ENCODE measurements at places on chromosomes 3 and 15.

DNA sequence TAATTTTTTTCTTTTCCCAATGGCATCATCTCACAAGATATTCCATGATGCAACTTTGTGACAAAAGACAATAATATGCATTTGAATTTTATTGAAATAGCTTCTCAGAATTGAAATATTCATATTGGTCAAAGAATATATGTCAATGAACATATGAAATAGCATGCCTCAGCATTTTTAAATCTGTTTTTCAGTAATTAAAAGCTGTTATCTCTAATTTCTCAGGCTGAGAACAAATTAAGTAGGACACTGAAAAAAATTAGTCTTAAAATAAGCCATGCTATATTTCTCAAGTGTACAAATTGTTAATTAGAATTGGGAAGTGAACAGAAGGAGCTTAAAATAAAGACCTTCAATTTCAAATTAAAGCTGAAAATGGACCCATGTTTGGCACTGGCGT lies 570.1 kb downstream of the MFSD1 start:
- no peak for DNase-seq

GRCh38 chr3:48538451-48538850 lies 18.2 kb downstream of the PFKFB4 start:
- no peak for DNase-seq

DNA sequence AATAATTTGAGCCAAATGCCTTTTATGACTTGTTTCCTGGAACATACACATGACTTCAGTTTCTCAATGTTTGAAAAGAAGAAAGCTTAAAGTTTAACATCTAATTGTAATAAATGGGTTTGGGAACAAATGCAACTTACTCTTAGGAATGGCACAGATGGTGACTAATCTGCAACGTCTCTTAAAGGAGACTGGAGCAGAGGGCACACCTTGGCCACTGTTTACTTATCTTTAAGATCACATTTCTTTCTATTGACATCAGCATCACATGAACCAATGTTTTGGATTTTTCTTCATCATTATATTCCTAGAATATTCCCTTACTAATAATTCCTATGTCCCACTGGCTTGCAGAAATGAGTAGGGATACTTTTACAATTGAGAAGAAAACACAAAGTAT lies 229.5 kb downstream of the CHL1 start:
- no peak for DNase-seq

GRCh38 chr3:98612587-98612986 lies 19.2 kb upstream of the CPOX start:
- peak; percentile 6 for DNase-seq

DNA sequence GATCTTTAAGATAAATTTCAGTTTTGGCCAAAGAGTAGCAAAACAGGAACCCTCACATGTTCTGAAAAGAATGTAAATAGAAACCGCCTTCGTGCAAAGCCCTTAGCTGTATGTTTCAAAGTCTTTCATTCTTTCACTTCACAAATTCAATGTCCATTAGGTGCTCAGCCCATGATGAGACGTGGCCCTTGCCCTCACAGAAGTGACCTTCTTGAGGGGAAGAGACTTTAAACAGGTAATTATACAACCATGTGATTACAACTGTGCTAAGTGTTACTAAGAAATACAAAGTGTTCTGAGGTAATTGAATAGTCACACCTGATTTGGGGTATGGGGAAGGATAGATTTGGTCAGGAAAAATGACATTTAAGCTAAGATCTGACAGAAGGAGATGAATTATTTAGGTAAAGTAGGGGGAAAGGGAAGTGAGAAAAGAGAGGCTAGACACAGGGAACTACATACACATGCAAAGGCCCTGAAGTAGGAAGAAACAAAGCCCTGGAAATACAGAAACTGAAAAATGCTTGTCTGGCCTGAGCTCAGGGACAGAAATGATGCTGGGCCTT lies 19.6 kb downstream of the HSPBAP1 start:
- DNase-seq, result no peak

DNA sequence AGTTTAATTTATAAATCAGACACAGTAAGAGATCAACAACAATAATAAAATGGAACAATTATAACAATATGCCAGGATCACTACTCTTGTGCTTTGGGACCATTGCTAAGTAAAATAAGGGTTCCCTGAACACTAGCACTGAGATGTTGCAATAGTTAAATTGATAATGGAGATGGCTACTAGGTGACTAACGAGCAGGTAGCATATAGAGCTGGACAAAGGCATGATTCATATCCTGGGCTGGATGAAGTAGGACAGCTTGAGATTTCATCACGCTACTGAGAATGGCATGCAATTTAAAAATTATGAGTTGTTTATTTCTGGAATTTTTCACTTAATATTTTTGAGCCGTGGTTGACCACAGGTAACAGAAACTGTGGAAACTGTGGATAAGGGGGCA lies 20.7 kb upstream of the MYZAP start:
- no peak for DNase-seq

GRCh38 chr15:49439678-49440395 lies 16.8 kb downstream of the FGF7 start:
- DNase-seq, result no peak

- DNase-seq, result no peak
Measured at GRCh38 chr15:93111451-93111850, 22.4 kb upstream of the RGMA start.
